Gastroesophageal sphincter (tissue), 4 donors: ENCODE measurements at places on chromosomes 2 and 18.

DNA sequence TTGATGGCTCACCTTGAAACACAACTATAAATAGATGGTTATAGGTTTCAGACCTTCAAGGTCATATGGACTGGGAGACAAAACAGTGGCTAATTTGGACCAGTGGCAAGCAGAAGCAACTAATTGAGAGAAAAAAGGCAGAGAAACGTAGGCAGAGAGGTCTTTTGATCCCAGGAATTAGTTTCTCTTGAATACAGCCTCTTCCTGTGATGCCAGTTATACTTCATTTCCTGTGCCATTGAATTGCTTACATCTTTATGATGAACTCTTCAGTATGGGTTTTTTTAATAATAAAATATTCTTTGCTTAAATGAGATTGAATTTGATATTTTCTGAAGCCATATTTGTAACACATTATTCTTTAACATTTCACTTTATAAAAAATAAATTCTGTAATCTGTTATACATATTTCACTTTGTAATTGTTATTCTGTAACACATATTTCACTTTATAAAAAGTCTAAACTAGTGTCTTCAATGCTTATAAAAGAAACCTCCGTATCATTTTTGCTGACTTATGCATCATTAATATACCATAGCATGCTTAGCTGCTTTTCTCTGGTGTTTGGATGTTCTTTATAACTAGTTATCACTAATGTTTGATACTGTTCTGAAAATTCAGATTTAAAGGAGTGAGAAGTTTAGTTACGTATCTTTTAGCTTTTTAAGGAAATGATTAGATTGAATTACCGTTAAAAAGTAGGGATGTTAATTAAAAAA lies 8.9 kb downstream of the VAPA start:
- ATAC-seq = no peak

DNA sequence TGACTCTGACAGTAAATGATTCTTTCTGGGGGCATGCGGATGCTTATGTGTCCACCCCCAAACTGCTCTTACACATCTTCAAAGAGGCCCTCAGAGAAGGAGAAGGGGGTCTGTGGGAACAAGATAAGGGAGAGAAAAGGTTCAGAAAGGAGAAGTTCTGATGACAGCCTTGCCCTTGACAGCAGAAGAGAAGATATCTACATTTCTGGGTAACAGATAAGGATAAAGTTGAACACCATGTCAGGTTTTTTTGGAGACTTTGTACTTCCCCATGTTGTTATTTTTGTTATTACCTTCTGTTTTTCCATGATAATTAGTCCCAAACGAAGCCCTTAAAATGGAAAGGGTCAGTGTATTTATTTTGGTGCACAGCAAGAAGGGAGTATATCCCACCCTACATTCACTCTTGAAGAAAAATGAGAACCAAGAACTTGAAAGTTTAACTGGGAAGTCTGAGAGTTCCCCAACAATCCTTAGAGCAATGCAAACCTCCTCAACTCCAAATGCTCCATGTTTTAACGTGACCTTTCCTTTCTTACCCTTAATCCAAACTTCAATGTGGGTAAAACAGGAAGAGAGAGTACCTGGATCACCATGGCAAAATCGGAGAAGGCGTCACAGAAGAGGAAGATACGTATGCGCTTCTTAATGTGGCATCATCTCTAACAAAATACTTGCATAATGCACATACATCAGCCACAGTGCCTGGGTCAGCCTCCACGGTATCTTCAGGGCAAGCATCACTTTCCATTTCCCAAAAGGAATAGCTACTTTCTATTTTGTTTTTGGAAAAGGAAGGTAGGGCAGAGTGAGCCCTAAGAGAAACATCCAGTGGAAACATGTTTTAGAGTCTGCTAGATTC lies 264.6 kb upstream of the STON1 start:
- no peak for ATAC-seq

GRCh38 chr2:1750933-1751766 lies 6.8 kb upstream of the PXDN start:
- ATAC-seq = peak; percentile 84

- peak; percentile 44 for ATAC-seq
Observed at GRCh38 chr2:71548646-71549425, 95.5 kb downstream of the DYSF start.
